ENCODE measurements at places on chromosomes 4 and X.

GRCh38 chr4:39713691-39714090 is 15.8 kb downstream of the UBE2K start:
- no peak for DNase-seq

- peak; percentile 39 for DNase-seq
Observed at GRCh38 chrX:136166221-136166855, 19.0 kb downstream of the FHL1 start.

GRCh38 chr4:123597586-123597985 is 201.0 kb downstream of the SPRY1 start:
- DNase-seq = peak; percentile 30

DNA sequence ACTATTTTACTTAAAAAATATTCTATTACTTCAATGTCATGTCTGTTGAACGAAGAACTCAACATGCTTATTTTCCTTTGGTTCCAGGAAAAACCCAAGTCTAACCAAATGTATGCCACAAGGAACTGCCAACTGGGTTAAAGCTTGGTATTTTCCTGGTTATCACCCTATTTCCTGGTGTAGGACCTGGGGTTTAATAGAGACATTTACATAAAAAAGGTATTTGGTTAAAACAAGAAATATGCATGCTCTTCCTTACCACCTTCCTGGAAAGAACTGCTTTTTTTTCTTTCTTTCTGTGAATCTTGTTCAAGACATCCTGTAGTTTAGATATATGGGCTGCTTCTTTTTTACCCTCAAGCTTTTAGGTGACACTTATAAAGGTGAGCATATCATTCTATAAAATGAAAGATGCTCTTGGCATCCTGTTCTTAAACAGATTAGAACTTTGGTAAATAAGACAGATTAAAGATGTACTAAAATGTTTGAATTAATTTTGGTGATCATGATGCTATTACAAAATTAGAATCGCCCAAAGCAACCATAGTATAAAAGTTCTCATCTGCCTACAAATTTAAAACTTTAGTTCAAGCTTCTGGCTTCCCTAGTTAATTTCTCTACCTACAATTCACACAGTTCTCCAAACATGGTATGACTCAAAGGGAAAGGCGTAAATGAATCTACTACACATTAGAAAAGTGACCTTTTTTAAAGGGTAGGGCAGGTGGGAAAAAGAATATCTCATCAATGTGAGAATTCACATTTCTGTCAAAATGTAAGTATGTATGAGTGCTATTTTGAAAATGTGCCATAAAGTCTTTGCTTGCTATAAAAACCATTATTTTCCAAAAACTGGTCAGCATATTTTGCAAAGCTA is 103.5 kb downstream of the CNOT6L start:
- DNase-seq = no peak

- no peak for DNase-seq
Observed at GRCh38 chr4:4427121-4427870, 40.4 kb downstream of the NSG1 start.

DNA sequence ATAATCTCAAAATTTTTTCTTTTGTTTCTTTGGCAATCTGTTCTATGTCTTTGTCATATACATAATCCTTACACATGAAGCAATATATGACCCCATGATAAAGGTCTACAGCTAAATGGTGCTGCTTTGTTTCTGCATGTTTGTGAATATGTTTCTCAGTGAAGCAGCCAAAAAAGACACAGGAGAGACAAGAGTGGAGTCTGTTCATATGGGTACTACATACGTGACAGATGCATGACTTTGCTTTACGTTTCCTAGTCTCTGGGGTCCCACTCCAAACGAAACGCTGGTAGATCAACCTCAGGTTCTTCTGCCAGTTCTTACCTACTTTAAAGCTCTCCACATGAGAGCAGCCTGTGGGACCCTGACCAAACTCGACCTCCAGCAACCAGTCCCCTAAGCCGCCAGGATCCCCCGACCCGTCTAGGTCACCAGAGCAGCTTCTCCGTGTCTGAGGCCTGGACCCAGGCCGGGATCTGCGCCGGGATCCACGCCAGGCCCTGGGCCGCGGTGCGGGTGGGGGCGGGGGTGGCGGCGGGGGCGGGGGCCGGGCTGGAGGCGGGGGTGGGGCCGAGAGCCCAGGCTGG is 1.5 kb downstream of the USP51 start:
- no peak for DNase-seq

Data from EL (cell line).